ENCODE measurements at places on chromosomes 5 and 9.

GRCh38 chr5:157088342-157088990 is 20.4 kb downstream of the HAVCR2 start:
- no peak for DNase-seq

DNA sequence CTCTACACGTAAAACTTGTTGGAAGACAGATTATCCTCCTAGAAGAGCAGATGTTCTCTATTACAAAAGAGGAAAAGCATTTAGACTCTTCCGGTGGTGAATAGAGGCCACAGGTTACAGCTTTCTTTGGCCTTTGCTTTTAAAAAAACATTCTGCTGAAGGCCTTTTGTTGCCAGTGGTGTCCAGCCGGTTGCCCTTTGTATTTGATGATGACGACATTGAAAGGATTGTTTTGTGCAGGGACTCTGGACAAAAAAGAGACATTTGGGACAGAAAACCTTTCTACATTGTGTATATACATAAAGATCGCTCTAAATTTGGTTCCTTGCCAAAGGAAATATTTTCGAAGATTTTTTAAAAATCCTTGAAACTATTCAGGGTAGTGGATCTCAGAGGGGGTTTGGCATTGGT is 180.3 kb downstream of the C9orf152 start:
- DNase-seq: no peak

GRCh38 chr5:1753490-1753889 is 46.1 kb downstream of the MRPL36 start:
- no peak for DNase-seq

GRCh38 chr5:2334719-2335118 is 416.8 kb downstream of the IRX2 start:
- no peak for DNase-seq

DNA sequence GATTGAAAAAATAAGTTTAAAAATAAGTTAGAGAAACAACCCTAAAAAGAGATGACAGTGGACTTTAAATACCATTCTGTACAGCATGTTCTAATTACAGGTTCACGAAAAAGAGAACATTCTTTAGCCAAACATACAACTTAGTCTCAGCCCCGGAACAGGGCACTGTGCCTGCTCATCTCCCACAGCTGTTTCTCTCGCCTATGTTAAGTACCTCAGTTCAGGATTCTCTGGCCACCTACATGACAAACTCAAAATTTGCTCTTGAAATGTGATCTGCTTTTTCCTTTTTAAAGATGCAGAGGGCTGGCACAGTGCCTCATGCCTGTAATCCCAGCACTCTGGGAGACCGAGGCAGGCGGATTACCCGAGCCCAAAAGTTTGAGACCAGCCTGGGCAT is 52.3 kb downstream of the MYO10 start:
- no peak for DNase-seq

- DNase-seq: no peak
Measured at GRCh38 chr9:132018957-132019405, 60.7 kb downstream of the MED27 start.

DNA sequence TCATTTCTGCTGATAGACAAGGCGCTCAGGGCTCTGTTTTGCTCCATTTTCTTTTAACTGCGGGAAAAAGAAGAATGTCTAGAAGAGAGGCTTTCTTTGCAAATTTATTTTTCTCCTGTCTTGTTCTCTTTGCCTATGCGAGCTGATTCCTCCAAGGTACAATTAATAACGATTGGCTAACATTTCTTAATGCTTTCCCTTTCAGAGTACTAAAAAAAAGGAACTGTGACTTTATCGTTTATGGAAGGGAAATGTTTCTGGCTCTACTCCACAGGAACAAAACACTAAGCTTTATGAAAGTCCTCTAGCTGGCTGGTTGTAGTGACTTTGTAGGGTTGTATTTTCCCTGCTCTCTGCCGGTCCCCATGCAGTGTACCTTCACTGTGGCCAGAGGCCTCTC is 11.7 kb downstream of the NSG2 start:
- no peak for DNase-seq

DNA sequence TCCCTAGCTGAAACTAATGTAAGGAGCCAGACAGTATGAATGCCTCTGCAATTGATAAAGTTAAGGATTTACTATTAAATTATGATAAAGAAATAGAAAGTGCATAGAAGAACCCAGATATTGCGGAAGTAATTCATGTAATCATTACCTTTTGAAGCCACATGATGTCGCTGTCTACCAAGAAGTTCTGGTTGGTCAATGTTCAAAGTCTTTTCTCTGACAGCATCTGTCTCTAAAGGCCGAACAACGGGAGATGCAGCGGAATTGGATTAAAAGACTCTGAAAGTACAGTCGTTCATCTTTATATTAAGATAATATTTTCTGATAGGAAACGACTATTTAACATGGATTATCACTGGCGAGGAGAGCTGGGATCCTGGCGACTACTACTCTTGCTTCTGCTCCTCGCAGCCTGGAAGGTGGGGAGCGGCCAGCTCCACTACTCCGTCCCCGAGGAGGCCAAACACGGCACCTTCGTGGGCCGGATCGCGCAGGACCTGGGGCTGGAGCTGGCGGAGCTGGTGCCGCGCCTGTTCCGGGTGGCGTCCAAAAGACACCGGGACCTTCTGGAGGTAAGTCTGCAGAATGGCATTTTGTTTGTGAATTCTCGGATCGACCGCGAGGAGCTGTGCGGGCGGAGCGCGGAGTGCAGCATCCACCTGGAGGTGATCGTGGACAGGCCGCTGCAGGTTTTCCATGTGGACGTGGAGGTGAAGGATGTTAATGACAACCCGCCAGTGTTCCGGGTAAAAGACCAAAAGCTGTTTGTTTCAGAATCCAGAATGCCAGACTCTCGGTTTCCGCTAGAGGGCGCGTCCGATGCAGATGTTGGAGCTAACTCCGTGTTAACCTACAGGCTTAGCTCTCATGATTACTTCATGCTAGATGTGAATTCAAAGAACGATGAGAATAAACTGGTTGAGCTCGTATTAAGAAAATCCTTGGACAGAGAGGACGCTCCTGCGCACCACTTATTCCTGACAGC is at the start of gene PCDHA8:
Gene PCDHA8 (plus strand): TSS at position 210 of the 985 bp plus-strand sequence. CDS start 135 bp downstream, at position 345.
- DNase-seq: peak; percentile 13

DNA sequence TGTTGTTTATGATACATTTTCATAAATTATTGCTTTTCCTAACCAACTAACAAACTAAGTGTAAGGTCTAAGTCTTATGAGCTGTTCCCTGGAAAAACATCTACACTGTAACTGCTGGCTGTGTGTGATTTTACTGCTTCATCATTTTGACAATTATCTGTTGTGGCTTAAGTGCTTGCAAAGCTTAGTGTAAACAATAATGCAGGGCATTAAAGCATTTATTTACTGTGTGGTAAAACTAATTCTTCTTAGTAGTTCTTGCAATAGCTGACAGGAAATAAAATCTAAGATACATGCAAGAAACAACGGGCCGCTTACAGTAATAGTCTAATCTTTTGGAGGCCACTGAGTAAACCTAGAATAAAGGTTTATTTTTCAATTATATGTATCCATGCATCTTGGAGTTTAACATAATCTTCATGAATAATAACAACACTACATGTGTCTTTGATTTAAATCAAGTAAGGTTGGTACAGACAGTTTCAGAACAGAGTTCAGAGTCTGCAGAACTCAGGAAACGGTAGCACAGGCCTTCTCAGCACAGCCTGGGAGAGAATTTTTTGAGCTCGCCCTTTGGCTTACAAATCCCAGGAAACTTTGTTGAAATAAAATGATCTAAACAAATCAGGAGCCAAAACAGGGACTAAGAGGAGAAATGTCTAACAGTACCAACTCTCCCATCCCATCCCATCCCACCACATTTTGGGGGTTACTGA is 473.1 kb downstream of the NR2F1-AS1 start:
- DNase-seq: no peak

DNA sequence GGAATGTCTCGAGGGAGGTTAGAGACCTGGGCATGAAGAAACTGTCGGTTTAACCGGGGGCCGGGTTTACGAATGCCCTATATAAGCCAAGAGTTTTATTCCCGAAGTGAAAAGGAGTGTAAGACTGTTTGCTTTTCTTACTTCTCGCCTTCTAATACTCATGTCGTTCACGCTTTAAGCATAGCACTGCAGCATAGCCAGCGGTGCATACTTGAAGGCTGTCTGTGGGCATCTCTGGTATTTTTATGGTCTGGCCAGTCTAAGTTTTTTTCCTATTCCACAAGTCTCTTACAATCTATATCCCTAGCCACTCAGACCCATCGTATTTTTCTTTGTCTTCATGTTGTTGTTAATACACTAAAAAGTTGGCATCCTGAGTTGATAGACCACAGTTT is 1.2 kb downstream of the UHRF2 start:
- no peak for DNase-seq

DNA sequence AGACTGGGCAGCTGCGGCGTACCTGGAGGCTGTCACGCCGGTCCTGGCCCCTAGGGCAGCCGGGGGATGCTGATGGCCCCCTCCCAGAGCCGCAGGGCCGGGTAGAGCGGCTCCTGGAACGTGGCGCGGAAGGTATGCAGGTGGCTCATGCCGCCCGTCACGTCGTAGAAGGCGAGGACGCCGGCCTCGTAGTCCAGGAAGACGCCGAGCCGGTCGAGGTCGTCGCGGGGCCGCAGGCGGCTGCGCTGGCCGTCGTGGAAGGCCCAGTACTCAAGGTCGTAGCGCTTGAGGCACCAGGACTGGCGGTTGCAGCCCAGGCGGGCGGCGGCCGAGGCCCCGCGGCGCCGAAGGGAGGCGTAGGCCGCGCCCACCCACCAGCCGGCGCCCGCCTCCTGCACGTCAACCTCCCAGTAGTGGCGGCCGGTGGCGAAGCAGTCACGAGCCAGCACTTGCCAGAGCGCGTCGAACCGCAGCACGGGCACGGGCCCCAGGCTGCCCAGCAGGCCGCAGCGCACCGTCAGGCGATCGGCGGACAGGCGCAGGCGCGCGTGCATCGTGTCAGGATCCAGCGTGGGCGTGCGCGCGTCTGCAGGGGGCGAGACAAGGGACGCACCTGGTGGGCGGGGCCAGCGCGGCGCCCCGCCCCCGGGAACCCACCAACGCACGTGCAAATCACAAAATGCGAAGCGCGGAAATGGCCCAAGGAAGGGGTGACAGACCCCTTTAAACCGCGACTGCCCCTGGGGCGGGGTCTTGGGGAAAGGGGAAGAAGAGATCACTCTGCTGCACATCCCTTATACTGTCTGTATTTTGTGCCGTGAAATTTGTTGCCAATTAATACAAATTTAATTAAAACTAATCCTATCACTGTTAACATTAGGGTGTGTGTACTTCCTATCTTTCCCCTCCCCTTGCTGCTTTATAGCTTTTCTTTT is 31.2 kb downstream of the NANS start:
- no peak for DNase-seq

- no peak for DNase-seq
Measured at GRCh38 chr5:120436996-120437395, 27.1 kb upstream of the PRR16 start.

GRCh38 chr5:158720281-158720680 is 379.4 kb downstream of the EBF1 start:
- no peak for DNase-seq

DNA sequence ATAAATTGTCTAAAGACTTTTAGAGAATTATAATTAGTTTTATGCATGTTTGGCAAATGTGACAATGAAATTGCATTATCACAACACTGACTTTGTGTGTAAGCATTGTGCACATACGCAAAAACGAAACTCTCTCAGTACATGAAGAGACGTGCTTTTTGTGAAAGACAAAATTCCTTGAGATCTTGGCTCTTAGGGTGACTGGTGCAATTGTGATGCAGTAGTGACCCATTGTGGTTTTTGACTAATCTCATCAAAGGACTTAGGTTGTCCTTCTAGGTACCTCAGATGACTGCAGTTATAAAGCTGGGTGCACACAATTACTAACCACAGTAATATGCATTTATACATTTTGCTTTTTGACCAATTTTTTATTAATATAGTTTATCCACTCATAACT is 25.3 kb upstream of the TYRP1 start:
- no peak for DNase-seq

- no peak for DNase-seq
Measured at GRCh38 chr9:129881547-129882324, 46.5 kb downstream of the USP20 start.

- DNase-seq: no peak
Measured at GRCh38 chr9:99210572-99210971, 11.2 kb downstream of the ALG2 start.

DNA sequence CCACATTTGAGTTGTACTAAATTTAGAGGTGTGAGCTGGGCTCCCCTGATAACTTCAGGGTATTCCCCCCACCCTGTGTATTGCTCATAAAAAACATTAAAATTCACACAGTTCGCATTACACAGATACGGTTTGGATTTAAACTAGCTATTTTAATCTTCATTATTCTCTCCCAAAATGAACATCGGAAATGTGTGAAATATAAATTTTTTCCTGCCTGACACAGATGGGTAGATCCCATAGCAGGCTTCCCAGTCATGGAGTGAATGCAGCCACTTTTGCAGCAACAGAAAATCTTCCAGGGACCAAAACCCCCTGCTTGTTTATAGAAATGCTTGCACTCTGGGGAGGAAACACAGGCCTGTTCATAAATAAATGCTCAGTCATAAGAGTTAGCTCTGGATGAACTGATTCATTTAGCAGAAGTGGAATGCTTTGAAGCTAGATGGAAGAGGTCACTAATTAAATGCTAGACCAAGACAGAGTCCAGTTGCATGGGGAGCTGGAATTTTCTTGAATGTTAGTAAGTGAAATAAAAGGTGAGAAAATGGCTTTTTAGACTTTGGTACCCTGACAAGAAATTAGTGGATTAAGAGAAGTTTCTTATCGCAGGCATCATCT is 115.6 kb downstream of the PDE8B start:
- no peak for DNase-seq

DNA sequence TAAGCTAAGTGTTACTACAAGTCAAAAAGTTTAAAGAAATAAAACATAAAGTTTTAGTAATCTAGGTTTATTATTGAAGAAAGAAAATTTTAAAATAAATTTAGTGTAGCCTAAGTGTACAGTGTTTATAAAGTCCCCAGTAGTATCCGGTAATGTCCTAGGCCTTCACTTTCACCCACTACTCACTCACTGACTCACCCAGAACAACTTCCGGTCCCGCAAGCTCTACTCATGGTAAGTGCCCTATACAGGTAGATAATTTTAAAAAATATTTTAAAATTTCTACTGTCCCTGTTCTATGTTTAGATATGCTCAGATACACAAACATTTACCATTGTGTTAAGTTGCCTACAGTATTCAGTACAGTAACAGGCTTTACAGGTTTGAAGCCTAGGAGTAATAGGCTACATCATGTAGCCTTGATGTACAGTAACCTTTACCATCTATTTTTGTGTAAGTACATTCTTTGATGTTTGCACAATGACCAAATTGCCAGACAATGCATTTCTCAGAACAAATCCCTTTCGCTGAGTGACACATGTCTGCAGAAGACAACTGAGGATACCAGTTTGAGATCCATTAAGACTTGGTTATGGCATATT is 253.6 kb downstream of the TRIM32 start:
- DNase-seq: no peak

- DNase-seq: no peak
Measured at GRCh38 chr9:68832861-68833518, 128.0 kb downstream of the PIP5K1B start.

DNA sequence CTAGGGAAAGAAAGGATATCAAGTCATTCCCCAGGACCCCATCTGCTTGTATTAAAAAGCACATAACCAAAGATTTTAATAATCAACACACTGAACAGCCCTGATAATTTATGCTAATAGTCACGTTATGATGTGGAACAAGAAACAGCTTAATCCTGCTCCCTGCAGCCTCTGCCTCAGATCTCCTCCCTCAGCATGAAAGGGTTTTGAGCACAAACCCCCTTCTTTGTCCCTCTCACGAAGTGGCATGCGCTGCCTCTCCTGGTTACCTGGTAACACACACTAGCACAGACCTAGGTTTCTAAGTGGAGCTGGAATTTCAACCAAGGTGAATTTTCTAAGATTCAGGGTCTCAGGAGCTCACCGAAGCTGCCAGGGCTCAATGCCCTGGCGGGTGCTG is 5.1 kb downstream of the IGFBPL1 start:
- DNase-seq: no peak
